Thyroid gland (tissue), 4 donors: ENCODE measurements at places on chromosomes 2 and 18. TPM values are rescaled to one million over a fixed set of nuclear protein-coding genes. Genes with fewer than 3 reads are reported as not detected.

- DNase-seq, result no peak
Measured at GRCh38 chr2:207479198-207479785, 50.5 kb upstream of the CREB1 start.

GRCh38 chr2:66888791-66889631 lies 454.1 kb downstream of the MEIS1 start:
- no peak for DNase-seq

- no peak for DNase-seq
Measured at GRCh38 chr18:9930299-9930884, 16.6 kb downstream of the VAPA start.

DNA sequence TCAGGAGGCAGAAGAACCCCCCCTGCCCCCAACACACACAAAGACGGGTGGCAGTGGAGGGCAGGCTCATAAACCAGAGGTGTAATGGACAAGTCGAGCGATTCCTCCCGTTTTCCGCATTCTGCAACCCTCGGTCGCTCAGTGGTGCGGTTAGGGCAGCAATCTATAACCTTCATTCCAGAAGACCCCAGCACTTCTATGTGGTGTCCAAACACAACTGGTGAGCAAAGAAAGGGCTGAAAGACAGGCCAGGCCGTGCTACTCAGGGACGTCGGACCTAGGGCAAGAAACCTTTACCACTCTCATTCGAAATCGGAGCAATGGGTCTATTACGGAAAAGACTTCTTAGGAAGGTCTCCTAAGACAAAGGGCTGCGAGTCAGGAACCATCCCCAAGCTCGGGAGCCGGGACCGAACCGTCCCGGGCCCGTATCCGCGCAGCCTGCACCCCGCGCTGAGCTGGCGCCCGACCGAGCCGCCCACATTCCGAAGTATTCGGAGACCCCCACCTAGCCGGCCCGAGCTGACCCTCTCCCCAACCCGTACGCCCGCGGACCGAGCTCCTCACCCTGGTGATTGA lies 568 bp downstream of the ARL5A start:
- DNase-seq, result peak; percentile 39

GRCh38 chr2:47518497-47519146 lies 115.7 kb downstream of the MSH2 start:
- DNase-seq, result no peak

DNA sequence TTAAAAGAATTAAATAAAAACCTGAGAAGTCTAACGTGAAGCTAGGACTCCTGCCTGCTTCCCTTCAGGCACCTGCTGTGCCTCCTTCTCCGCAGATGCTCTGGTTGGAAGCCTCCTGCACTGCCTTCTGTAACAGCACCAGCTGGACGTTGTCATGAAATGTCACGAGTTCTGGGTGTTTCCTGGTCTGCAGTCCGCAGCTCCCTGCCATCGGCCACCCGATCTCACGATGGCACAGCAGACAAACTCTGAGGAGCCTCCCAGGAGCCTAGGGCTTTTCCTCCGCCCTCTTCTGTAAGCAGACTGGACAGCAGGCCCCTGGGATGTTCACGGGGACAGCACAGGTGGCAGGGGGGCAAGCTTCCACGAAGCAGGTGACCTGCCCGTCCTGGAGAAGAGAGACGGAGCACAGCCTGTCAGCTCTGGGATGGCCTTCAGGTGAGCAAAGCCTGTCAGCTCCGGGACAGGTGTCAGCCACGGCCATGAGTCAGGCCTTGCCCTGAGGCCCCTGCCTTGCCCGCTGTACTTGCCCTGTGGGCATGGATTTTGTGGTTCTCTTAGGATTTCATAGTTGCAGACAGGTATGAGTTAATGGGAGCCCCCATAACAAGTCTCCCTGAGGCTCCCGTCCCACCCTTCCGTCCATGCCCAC lies 110.3 kb downstream of the PXDN start:
- DNase-seq, result no peak

DNA sequence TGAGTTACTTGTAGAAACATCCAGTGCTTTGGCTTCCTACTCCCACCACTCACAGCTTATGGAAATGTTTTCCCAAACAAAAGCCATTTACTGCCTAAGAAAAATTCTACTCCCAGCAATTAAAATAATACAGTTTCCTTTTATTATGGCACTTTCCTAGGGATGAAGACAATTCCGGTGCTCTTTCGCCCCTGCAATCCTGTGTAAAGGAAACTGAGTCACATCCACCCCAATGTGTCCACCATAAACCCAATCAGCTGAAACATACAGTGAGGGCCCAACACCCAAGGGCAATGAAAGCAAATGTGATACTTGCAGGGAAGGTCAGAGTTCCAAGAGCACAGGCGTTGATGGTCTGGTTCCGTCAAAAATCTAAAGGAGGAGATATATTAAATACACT lies 62.0 kb upstream of the ST3GAL5 start:
- DNase-seq, result no peak

DNA sequence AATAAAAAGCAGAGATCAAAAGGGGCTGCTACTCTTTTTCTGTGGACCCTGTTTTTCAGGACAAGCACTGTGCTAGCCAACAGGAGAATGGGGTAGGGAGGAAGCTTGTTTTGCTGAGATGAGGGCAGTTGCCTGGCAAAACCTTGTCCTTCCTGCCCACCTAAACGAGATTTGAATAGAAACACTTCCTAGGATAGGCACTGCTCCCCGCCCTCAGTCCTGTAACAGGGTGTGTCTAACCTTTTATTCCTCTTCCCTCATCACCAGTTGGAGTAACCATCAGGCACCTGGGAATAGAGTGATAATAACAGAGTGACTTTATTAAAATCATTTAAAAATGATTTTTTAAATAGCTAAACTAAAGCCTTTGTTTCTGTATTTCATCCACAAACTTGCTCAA lies 368.8 kb downstream of the LNPK start:
- no peak for DNase-seq

DNA sequence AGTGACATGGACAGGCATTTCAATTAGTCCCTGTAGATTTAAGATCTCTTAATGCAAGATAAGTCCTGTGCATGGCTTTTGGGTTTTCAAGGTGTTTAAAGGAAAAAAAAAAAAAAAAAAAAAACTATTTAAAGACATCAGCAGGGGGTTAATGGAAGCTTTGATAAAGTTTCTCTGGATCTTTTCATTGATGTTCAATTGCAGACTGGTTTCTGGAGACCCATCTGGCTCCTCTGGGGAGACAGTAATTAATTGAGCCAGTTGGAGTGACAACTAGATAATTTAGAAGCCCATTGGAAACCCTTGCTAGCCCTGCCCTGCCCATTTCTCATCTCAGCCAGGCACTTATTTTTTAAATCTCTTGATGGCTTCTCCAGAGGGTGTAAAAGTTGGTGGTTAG lies 98.7 kb downstream of the EPHA4 start:
- DNase-seq, result no peak

GRCh38 chr2:231374771-231375170 lies 20.7 kb upstream of the B3GNT7 start:
- no peak for DNase-seq

GRCh38 chr2:240156435-240157146 lies 16.1 kb upstream of the OTOS start:
- DNase-seq, result no peak

GRCh38 chr2:183063083-183063482 lies 15.5 kb upstream of the DUSP19 start:
- no peak for DNase-seq

- DNase-seq, result no peak
Measured at GRCh38 chr2:127134833-127135830, 28.2 kb upstream of the BIN1 start.

DNA sequence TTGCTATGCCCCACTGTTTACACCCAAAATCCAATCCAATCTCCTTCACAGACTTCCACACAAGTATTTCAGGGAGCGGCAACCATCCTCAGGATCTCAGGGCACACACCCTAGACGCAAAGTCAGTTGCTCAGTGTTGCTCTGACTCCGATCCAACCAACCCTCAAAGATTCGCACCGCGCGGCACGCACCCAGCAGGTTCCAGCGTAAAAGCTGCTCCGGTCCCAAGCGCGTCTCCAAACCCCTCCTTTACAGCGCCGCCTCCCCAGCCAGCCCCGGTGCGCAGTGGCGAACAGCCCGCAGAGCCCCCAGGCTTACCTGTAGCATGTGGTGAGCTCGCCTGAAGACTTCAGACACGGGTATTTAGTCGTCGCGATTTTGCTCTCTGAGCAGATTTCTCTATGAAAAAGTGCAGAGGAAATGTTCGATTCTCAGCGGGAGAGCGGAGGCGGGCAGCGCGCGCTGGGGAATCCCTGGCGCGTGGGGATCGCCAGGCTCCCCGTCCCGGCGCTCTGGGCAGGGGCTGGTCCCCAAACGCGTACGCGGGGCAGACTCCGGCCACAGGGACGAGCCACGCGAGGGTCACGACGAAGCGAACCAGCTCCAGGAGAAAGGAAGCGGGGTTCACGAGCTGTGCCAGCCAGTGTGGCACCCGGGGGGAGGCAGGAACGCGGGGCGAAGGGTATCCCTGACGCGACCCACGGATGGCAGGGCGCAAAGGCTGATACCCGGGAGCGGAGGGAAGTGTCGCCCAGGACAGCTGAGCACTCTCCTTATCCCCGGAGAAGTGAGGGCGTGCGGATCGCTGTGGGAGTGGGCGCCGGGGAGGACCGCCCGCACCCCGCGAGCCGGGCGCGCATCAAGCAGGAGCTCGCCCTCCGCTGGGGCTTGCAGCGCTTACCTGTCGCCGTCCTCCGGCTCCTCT lies 650 bp downstream of the CCBE1 start:
- peak; percentile 17 for DNase-seq

DNA sequence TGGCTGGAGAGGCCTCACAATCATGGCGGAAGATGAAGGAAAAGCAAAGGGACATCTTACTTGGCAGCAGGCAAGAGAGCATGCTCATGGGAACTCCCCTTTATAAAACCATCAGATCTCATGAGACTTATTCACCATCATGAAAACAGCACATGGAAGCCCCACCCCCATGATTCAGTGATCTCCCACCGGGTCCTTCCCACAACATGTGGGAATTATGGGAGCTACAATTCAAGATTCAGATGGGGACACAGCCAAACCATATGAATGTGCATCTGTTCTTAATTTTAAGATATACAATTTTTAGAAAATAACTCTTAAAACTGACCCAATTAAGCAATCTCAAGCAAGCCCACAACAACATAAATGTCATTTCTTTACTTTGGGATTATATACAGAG lies 12.6 kb downstream of the C18orf63 start:
- no peak for DNase-seq

DNA sequence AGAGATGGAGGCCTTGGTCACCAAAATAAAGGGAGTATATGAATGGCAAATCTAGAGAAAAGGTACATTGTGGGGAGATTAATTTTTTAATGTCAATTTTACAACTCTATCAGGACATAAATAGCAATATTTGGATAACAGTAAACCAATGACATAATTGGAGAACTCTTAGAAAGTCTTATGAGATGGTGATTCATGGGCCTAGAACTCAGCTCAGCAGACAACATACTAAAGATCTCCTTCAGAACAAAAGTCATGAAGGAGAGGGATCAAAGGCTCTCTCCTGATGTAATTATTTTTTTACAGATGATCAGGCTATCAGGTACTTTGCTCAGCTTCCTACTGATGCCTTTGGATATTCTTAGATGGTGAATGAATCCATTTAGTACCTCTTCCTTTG lies 90.0 kb downstream of the CRACDL start:
- DNase-seq, result no peak

- DNase-seq, result peak; percentile 37
Measured at GRCh38 chr18:63025251-63026090, 294.1 kb downstream of the BCL2 start.

DNA sequence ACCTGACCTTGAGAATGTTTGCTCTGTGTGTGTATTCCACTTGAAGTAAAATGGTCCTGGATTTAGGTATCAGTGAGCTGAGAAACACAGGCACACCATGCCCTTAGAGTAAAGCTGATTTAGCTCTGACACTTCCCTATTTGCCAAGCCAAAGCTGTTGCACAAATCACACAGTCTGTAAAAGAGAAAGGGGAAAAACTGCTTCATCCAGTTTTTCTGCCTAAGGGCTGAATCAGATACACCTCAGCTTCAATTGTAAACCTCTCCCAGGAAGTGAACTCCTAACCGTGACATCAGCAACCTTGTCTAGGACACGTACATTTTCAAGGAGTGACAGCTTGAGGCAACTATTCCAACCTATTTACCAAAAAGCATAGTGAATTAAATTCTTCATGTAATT lies 150.4 kb downstream of the NR4A2 start:
- DNase-seq, result peak; percentile 35

DNA sequence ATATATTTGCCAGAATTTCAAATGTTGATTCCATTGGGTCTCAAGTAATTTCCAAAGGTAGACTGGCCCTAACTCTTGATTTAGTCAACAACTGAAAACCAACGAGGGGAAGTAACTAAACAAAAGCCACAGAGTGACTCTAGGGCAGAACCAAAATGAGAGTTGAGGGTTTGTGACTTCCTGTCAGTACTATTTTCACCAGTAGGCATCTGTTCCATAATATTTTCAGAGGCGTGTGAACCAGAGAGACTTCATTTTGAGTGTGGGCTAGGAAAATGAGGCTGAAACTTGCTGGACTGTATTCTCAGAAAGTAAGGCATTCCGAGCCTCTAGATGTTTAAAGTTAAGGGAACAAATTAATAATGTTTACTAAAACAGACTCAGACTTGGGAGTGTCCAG lies 70.6 kb downstream of the GDF7 start:
- DNase-seq, result no peak

DNA sequence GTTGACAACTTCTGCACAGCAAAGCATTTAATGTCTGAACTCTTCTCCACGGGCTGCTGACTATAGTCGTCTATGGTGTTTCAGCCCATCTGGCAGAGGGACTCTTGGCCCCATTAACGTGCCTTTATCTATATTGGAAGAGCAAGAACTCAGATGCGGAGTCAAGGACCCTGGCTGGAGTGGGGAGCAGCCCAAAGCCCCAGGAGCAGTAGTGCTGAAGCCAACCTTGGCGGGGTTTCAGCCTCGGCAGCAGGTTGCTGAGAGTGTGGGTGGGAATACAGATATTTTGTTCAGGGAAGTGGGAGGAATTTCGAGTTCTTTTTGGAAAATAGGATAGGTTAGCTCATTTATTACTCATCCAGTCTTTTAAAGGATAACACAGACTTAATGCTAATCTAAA lies 34.2 kb downstream of the TMEM17 start:
- peak; percentile 61 for DNase-seq

Gene GCG
- total RNA-seq, result not detected

Gene NT5DC4
- not detected for total RNA-seq

Gene BMP10
- not detected for total RNA-seq

Gene CDK15
- 1.2 TPM for total RNA-seq

Gene ANKRD23
- total RNA-seq, result 3.2 TPM

Gene TXNDC2
- not detected for total RNA-seq

Gene REG1B
- total RNA-seq, result not detected

Gene ACADL
- 97.0 TPM for total RNA-seq

Gene GPR155
- total RNA-seq, result 10.7 TPM

Gene SPC25
- total RNA-seq, result 6.7 TPM

Gene SGPP2
- total RNA-seq, result 33.7 TPM

Gene MERTK
- 31.3 TPM for total RNA-seq

Gene MAL
- total RNA-seq, result 5.6 TPM

Gene CYP26B1
- total RNA-seq, result 15.4 TPM

Gene KIF1A
- 6.9 TPM for total RNA-seq
